ENCODE measurements at places on chromosomes 11 and 22.

GRCh38 chr11:74577624-74578396 is 14.6 kb upstream of the POLD3 start:
- no peak for DNase-seq

- DNase-seq, result no peak
Measured at GRCh38 chr22:45308957-45309421, 745 bp upstream of the FAM118A start.

DNA sequence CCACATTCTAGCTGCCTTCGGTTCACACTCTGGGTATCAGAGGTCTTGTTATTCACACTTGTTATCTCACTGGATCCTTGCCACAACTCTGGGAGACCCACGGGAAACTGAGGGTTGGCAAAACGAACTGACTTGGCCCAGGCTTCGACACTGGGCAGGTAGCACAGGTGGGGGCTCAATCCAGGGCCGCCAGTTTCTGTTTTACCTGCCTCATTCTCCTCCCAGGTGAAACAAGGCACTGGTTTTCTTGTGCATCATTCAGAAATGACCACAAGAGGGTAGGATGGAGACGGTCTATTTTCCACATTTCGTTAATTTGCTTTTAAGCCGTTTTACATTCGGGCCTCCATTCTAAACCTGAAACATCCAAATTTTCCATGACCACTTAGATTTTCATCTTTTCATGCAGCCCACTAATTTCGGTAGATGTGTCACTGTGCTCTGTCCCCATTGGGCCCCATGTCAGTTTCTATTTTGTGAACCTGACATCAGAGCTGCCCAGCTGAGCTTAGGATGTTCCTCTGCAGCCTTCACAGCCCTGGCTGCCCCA is 108.1 kb downstream of the KIAA1671 start:
- no peak for DNase-seq

- no peak for DNase-seq
Measured at GRCh38 chr11:41989823-41990380, 530.5 kb upstream of the LRRC4C start.

DNA sequence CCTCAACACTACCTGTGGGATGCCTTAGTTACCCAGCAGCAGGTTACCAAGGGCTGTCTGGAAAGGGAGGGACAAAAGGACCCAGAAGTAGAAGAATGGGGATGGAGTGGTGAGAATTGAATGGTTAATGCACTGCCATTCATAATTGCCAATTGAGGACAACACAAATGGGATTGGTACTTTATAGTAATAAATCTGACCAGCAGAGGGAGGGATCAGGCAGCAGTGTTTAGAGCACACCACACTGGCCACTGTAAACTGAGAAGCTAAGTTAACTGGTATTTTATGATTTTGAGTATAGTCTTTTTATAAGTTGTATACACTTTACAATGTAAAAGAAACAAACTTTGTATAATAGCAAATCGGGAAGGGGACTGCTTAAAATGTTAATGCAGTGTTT is 10.7 kb downstream of the TBRG1 start:
- no peak for DNase-seq

GRCh38 chr11:2318123-2318522 is 16.3 kb downstream of the TSPAN32 start:
- no peak for DNase-seq

- DNase-seq, result peak; percentile 2
Measured at GRCh38 chr11:44630511-44631210, 65.2 kb downstream of the CD82 start.

- DNase-seq, result no peak
Measured at GRCh38 chr11:35138058-35138457, 913 bp upstream of the CD44 start.

- no peak for DNase-seq
Measured at GRCh38 chr22:46851941-46852340, 89.5 kb downstream of the TBC1D22A start.

GRCh38 chr11:15104166-15104565 is 10.6 kb upstream of the INSC start:
- no peak for DNase-seq

DNA sequence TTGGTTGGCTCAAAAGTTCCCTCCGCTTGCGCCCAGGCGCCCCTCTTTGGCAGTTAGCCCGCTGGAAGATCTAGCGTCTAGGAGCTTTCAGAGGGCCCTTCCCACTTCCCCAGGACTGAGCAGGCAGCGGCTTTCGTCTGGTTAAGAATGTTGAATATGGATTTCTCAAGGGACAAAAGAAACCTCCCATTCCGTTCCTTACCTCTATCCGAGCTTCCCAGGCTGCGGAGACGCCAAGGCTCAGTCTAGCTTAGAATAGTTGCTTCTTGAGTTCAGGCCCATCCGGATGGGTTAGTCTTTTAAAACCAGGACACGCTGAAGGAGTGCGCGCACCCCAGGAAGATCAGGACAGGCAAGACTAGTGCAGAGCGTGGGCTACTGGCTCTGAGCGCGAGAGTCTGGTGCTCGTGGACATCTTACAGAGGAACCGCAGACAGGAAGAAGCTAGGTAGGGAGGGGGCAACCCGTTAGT is 1.6 kb downstream of the NELL1 start:
- DNase-seq, result no peak

- no peak for DNase-seq
Measured at GRCh38 chr22:37284805-37285355, 2.6 kb downstream of the CYTH4 start.

DNA sequence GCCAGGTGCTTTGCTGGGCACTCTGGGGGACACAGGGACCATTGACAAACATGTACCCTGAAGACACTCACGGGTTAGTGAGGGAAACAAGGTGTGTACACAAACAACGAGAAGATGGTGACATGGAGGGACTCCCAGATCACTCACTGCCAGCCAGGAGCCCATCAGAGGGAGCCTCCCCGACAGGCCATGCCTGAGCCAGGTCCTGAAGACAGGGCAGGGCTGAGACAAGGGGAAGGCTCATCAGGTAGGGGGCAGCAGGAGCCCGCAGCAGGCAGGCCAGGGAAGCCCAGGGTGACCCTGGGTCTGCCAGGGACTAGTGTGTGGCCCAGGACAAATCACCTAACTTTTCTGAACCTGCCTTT is 127.9 kb downstream of the BUD13 start:
- DNase-seq, result no peak

GRCh38 chr22:27546157-27546935 is 255.2 kb downstream of the MN1 start:
- no peak for DNase-seq

DNA sequence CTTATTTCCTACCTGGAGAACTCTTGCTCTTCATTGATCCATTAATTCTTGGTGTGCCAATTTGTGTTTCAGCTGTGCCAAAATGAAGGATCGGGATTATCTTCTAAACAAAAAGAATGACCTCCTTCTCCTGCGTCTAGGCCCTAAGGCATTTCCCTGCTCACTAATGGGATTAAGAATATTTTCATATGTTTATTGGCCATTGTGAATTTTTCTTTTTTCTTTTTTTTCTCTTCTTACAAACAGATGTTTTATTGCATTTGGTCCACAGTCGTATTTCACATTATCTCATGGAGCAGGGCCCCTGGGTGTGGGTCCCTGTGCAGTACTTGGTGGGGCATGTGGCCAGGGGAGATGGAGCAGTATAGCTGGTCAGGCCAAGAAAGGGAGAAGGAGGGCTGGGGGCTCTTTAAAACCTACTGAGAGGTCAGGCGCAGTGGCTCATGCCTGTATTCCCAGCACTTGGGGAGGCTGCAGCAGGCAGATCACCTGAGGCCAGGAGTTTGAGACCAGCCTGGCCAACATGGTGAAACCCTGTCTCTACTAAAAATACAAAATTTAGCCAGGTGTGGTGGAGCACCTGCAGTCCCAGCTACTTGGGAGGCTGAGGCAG is 35.3 kb upstream of the HORMAD2 start:
- DNase-seq, result no peak

GRCh38 chr11:12640926-12641849 is 33.0 kb upstream of the TEAD1 start:
- no peak for DNase-seq

DNA sequence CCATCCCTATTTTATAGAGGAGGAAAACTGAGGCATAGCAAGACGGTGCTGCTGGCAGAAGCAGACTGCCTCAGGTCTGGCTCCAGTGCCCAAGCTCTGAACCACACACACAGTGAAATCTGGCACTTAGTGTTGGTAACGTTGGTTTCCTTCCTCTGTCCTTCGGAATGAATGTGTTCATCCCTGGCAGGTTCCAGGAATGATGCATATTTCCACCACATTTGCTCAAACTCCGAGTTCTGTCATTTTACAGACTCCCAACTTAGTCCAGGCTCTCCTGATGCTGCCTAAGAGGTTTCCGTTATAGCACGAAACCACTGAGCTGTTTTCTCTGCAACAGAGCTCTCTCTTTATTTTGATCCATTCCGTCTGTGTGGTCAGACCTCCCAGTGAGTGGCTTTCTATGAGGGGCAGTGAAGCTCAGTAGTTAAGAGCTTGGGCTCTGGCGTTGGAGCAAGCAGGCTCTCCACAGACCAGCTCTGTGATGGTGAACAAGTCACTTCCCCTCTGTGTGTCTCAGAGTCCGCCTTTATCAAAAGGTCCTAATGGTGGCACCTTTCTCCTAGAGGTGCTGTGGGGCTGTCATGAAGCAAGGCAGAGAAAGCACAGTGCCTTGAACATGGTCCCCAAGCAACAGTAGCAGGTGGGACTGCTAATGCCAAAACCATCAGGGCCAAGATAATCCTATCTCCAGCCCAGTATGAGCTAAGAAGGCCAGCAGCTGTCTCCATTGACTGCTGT is 200.3 kb downstream of the MYO18B start:
- no peak for DNase-seq

- no peak for DNase-seq
Measured at GRCh38 chr22:48362721-48363404, 1464.8 kb downstream of the BRD1 start.

DNA sequence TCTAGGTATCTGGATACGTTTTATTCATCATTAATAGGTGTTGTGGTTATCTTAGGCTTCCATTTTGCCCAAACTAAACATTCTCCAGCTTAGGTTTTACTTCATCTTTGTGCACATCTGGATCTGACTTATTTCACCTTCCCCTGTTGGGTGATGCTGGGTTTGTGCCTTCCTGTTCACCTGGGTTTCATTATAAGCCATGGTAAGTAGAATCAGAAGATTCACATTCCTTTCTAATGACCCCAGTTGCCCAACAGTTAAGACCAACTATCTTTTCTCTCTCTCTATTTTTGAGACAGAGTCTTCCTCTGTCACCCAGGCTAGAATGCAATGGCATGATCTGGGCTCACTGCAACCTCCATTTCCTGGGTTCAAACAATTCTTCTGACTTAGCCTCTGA is 44.6 kb downstream of the LMO2 start:
- DNase-seq, result no peak

- DNase-seq, result peak; percentile 91
Measured at GRCh38 chr11:10294290-10294953, 403 bp upstream of the SBF2 start.

DNA sequence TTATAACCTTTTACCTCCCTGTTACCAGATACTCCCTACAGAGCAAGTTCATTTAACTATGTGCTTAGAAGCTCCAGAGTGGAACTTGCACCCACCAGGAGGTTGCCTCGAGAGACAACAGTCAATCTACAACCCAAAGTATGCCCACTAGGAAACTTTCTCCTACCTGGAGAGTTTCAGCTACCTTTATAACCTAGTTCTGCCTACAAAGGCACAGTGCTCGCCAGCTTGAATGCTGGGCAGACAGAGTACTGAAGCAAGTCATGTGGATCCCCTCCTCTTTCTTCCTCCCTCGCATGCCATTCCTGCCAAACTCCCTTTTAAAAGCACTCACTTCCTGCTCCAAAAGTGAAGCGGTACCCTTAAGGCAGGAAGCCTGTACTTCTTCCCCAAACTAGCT is 258.9 kb downstream of the SWAP70 start:
- no peak for DNase-seq

- no peak for DNase-seq
Measured at GRCh38 chr11:114246321-114247069, 49.7 kb upstream of the NNMT start.

- DNase-seq, result no peak
Measured at GRCh38 chr22:25668437-25668836, 73.6 kb upstream of the MYO18B start.

GRCh38 chr11:46367244-46367915 is 14.1 kb upstream of the MDK start:
- no peak for DNase-seq

- DNase-seq, result no peak
Measured at GRCh38 chr11:32341620-32342613, 93.4 kb downstream of the WT1 start.

- DNase-seq, result peak; percentile 21
Measured at GRCh38 chr22:40326905-40327735, 19.2 kb upstream of the ADSL start.

GRCh38 chr11:111418436-111418787 is 39.3 kb upstream of the POU2AF1 start:
- no peak for DNase-seq

GRCh38 chr11:66150725-66151124 is 80.7 kb downstream of the PACS1 start:
- DNase-seq, result no peak

GRCh38 chr22:39916496-39916895 is 15.6 kb downstream of the GRAP2 start:
- no peak for DNase-seq

GRCh38 chr11:111612224-111612623 is 10.0 kb downstream of the SIK2 start:
- no peak for DNase-seq

DNA sequence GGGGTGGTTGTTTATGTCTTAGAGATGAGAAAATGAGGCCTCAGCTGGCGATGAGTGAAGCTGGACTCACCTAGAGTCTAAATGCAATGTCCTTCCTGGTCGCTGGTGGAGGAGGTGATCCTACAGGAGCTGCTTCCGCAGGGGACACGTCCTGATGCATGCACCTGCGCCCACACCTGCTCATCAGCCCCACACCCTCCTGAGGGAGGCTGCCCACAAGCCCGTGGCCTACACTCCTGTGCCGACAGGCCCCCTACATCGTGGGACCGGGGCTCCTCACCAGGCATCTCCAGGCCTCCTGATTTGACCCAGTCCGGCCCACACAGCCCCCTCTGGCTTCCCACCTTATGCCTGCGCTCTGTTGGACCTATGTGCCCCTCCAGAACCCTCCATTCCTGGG is 857.2 kb downstream of the TBC1D22A start:
- DNase-seq, result no peak

DNA sequence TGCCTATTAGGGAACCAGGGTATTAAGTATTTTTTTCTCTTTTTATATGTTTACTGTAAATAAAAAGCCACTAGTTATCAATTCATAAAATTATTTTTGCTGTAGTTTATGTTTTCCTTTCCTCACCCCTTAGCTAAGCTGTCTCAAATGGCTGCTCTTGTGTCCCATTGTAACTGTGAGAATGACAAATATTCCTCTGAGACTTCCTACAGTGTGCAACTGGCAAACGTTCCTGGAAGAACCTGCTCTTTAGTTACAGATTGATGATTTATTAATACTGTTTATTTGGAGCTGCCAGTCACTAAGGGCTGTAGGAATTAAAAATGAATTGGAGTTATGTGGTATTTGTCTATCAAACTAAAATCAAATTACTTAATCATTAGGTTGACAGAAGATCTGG is 675.4 kb upstream of the ARHGAP42 start:
- no peak for DNase-seq

GRCh38 chr11:44979543-44980399 is 29.1 kb upstream of the TP53I11 start:
- DNase-seq, result peak; percentile 83
